ENCODE measurements at places on chromosomes 6 and 20.

- DNase-seq, result no peak
These were observed 108.5 kb downstream of the DHX35 start for GRCh38 chr20:39070484-39071231.

DNA sequence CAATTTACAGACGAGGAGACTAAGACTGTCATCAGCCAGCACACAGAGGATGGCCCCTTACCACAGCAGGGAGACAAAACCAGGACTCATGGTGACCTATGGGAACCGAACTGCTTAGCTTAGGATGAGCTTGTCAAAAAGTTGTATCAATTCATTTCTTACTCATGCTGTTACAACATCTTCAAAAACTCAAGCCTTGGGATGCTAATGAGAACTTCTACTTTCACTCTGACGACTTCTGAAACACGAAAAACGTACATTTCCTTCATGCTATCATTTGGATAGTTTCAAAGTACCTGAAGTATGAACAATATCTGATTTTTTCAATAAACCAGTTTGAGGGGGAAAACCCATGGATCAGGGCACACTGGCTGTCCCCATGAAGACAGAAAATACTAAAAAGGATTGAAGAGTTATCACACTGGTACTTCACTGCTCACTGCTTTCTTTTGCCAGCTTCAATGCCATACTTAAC lies 31.9 kb downstream of the HIVEP2 start:
- no peak for DNase-seq

DNA sequence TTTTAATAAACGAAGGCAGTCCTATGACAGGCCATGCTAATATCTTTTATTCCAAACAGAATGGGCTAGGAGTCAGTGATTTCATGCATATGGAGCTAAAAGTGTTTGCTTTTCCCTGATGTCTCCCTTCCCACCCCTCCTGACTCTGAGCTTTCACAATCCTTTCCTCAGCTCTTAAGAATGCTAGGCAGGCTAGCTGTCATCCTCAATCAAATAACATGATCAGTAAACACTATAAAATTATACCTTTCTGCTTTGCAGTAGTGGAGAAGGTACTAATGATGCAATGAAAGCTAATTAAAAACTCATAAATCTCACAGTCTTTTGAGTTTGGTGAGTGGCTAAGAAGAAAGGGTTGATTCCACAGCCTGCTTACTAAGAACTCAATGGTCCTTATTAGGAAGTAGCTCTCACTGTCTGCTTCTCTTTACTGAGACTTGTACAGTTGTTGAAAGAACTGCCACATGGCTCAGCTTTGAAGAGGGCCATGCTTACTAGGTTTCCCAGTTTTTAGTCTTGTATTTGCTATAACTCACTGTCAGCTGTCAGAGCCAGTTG lies 250.9 kb upstream of the JAG1 start:
- no peak for DNase-seq

GRCh38 chr6:69771158-69771906 lies 25.5 kb downstream of the LMBRD1 start:
- DNase-seq, result no peak

DNA sequence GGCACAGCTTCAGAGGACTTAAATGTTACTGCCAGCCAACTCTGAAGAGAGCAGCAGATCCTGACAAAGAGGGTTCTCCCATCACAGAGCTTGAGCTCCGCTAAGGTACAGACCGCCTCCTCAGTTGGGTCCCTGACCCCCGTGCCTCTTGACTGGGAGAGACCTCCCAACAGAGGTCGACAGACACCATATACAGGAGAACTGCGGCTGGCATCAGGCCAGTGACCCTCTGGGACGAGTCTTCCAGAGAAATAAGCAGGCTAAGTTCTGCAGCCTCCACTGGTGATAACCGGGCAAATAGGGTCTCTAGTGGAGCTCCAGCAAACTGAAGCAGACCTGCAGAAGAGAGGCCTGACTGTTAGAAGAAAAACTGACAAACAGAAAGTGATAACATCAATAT lies 187.0 kb downstream of the CLVS2 start:
- DNase-seq, result no peak

DNA sequence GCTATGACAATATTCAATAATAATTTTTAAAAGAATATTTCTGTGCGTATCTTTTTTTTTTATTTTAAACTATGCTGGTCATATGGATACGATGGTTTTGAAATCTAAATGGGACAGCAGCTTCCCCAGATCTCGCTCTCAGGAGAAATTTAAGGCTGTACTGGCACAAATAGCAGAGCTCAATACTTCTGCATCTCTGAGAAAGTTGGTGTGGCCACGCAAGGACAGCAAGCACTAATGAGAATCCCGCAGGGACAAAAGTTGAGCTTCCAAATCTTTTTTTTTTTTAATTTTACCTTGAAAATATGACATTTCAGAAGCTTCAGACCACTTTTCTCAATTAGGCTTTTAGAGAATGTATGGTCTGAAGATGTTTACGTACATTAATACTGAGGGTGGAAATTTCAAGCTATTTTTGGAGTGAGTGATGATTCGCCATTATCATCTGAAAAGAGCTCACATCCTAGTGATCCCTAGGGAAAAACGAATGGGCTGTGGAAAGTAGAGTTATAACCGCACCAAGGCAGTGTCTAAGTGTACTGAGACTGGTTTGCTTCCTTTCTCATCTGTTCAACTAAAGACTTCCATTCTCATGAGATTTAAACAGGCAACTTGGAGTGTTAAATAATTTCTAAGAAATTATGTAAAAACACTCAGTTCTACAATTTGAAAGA lies 840.0 kb downstream of the C6orf118 start:
- DNase-seq, result no peak

DNA sequence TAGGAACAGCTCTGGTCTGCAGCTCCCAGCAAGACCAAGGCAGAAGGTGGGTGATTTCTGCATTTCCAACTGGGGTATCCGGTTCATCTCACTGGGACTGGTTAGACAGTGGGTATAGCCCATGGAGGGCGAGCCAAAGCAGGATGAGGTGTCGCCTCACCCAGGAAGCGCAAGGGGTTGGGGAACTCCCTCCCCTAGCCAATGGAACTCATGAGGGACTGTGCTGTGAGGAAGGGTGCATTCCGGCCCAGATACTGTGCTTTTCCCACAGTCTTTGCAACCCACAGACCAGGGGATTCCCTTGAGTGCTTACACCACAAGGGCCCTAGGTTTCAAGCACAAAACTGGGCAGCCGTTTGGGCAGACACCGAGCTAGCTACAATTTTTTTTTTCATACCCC lies 21.8 kb downstream of the HDDC2 start:
- no peak for DNase-seq

DNA sequence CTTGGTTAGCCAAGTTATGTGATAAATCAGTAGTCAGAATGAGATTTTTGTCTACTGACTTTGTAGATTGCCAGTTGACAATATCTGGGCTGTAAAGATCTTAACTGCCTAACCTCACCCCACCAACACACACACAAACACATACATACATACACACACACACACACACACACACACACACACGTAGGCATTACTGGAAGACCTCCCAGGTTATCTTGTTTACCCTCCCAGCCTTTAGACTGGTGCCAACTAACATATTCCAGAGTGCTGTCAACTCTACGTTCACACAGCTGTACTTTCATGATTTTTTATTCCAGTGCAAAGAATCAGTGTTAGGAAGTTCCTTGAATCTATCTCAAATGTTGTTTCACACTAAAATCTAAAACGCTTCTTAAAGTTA lies 38.9 kb downstream of the BMP5 start:
- DNase-seq, result no peak

DNA sequence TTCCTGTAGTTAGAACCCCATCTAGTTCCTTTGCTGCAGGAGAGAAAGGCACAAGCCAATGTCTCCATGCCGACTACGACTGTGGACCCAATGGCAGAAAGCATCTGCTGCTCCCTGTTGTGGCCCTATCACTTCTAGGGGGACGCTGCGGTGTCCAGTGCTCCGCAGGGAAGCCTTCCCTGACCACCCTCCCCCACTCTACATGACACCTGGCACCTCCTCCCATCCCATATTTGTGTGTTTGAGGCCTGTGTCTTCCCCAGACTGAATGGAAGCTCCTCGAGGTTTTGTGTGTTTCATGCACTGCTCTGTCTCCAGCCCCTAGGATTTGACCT lies 159.5 kb downstream of the DTNBP1 start:
- no peak for DNase-seq

- DNase-seq, result no peak
These were observed 6.4 kb upstream of the NCOA7 start for GRCh38 chr6:125784365-125784764.

GRCh38 chr6:145809211-145809610 lies 5.4 kb downstream of the FBXO30 start:
- DNase-seq, result no peak

DNA sequence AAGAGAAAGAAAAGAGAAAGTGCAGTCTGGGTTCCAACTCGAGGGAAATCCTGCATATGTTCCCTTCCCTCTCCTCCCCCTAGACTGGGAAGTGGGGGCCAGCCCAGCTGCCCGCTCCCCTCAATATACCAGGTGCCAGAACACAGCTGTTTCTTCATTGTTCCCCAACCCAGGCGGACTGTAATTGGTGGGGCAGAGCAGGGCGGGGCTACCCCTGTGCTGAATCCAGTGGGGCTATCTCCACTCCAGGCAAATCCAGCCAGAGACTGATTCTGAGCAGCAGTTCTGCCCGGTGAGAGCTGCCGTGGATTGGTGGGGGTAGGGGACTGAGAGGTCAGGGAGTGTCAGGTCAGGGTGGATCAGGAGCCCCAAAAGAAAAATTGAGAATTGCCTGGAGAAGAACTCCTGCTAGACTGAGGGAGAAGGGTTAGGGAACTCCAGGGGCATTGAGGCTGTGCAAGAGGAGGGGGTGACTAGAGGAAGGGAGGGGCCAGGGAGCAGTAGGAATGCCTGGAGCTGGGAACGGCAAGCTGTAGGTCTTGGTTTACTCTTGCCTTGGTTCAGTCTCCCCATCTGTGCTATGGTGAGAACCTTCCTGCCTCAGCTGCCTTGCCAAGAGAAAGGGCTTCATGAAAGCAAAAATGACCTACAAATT lies at the start of gene MYMX:
Gene MYMX (plus strand): TSS at position 250 of the 655 bp plus-strand sequence. CDS start 546 bp downstream, outside the sequence.
- no peak for DNase-seq

DNA sequence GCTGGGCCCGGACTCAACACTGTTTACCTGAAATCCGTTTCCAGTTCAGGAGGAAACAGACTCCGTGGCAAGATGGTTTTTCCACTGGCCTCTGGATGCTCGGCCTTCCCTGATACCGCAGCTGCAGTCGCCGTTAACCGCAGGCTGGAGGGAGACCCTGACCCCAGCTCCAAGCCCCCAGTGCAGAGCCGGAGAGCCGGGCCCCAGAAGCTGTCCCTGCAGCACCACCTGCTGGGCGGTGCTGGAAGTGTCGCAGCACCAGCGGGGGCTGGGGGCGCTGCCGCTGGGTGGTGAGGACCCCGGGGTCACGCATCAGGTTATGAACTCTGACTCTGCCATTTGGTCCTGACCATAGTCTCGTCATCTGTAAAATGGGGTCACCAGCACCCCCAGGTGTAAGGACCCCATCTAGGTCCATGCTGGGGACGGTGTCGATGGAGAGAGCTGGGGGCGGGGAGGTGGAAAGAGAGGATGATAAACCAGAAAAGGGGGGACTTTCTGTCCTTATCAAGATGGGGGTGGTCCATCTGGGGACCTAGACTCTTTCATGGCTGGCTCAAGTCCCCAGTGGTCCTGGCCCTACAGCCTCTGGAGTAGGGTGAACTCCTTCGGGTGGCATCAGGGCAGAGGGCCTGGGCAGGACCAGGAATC lies 20.8 kb upstream of the CHRNA4 start:
- peak; percentile 24 for DNase-seq

- no peak for DNase-seq
These were observed 144.8 kb downstream of the BACH2 start for GRCh38 chr6:90151576-90152422.

DNA sequence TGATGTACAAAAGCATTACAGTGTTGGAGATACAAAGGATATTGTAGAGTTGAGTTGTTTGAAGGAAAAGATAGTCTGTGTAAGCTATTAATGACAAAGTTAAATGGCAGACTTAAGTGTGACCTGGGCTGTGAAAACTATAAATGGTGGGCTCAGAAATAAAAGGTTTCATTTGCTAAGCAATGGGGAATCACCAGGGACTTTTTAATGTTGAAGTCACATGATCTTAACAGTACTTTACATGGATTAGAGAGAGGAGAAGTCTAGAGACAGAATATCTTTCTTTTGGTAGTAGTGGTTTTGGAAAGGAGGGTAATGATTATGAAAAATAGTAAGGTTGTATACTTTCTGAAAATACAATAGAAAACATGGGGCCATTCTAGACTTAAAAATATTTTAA lies 67.1 kb downstream of the SCAF8 start:
- DNase-seq, result no peak

- DNase-seq, result no peak
These were observed 2.4 kb downstream of the MYO6 start for GRCh38 chr6:75751443-75751842.

DNA sequence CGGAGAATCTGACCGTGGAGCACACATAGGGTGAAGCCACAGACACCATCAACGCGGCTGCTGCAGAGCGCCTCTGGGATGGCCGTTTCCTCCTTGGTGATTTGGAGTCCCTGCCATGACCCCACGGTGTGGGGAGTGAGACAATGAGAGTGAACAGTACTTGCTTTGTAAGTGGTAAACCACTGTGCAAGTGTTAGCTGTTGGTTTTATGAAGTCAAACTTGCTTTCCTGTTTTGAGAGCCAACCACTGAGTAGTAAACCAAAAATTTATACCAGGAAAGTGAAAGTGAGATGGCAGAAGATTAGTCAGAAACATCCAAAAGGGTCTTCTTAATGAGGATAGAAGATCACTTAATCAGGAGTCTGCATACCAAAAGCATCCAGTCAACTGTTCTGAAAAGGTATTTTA lies 160.7 kb downstream of the FOXC1 start:
- DNase-seq, result no peak

DNA sequence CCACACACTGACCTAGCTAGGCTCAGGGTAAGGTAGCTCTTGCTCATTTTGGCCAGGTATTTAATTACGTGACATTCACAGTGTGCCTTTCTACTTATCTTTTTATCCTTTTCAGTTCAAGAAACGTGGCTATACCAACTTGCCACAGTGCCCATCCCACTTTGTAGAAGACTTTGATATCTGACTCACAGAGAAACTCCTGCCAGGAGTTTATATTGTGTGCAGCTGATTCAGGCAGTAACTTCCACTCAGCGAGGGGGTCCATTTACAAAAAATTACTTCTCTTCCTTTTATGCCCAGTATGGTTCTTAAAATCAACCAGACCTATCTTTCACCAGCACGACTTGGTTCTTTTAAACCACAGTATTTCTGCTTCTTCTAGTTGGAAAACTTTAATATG lies 75.6 kb downstream of the PRL start:
- no peak for DNase-seq

DNA sequence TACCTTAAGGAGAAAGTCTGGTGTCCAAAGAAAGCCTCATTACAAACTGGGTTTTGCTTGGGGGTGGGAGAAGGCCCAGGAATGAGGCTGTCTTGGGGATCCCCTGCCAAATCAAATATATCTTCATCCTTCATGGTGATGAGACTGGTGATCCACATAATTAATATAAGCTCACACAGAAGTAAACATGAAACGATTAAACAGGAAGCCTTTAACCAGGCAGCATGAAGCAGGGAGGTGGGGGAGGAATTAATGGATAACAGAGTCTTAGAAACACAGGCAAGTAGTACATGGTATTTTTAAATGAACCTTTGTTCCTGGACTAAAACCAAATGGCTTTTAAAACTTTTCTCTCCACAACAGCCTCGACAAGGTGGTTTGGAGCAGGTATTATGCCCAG lies 437.5 kb downstream of the TFAP2A start:
- no peak for DNase-seq

- DNase-seq, result no peak
These were observed 16.1 kb upstream of the RAB22A start for GRCh38 chr20:58293453-58293852.

- DNase-seq, result no peak
These were observed 257.1 kb downstream of the EYS start for GRCh38 chr6:65449926-65450325.

- DNase-seq, result no peak
These were observed 50.9 kb downstream of the JARID2 start for GRCh38 chr6:15296735-15297134.

All from activated CD4-positive, alpha-beta T cell treated with anti-CD3 and anti-CD28 coated beads for 1 hour (primary cell).